ENCODE measurements at places on chromosomes 4 and X.

DNA sequence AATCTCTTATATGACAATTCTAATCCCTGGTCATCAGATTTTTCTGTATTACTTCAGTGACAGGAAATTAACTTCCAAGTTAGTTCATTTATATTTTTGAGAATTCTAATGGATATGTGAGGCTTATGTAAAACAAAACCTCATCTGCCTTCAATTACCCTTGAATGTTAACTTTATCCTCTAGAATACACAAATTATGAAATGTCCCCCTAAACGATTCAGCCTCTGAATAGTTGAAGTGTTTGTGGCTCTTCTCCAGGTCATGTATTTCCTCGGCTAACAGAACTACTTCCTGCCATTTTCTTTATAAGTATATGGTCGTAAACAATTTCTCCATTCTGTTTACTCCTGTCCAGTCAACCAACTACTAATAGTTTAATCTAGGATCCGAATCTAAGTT is 401.3 kb downstream of the PCDH10 start:
- no peak for DNase-seq

DNA sequence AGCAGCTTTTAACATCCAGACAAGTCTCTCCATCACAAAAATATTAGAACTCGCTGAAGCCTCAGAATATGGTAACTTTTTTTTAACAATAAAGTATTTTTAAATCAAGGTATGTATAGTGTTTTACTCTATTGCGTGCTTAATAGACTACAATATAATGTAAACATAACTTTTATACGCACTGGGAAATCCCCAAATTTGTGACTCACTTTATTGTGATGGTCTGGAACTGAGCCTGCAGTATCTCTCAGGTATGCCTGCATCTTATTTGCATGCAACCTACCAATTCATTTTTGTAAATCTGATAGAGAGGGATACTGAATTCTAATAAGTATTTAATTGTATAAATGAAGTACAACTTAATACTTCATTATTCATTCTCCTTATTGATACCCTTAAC is 823.5 kb downstream of the ADGRL3 start:
- no peak for DNase-seq

GRCh38 chr4:76624931-76625715 is 190.1 kb downstream of the SHROOM3 start:
- no peak for DNase-seq

DNA sequence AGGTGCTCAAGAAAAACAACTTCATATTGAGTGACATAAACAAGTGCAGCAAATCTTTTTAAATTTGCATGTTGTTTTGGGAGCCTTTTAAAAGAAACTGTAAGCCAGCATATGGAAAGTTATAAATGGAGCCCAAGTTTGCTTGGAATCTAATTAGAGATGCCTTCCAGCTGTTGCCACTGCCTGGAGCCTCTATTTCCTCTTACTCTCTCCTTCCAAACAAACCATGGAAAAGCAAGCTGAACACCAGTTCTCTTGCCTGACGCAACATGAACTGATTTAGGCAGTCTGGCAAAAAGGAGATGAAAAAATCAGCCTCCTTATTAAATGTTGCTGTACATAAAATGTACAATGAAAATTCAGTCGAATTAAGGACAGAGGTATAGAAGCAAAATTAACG is 21.5 kb downstream of the ARSJ start:
- DNase-seq, result no peak

GRCh38 chr4:158812543-158812942 is 43.7 kb downstream of the FNIP2 start:
- no peak for DNase-seq

DNA sequence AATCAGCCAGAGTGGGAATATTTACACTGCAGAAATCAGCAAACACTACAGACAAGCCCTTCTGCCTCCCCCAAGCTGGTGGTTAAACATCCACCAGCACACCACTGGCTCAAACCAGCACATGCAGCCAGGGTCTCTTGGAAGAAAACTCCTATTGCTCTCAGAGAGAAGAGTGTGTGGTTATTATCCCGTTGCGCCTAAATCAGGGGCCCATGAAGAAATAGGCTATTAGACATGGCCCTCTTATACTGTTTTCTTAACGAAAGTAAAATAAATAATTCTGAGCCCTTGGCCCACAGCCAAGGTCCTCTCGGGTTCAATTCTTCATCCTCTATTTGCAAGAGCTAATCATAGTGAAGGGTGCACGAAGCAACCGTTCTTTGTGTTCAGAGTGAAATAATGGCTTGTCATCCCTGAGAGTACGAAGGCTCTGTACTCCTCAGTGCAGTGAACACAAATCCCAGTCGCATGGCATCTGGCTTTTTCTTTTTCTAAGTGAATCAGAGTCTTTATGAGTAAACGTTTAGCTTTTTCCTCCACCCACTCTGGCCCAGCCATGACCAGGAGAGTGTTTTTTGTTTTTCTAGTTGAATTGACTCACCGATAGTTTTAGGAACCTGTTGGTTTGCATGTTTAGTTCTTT is 33.4 kb upstream of the RBM47 start:
- DNase-seq, result no peak

GRCh38 chr4:76562836-76563453 is 127.9 kb downstream of the SHROOM3 start:
- DNase-seq, result no peak

- DNase-seq, result no peak
Measured at GRCh38 chr4:173801876-173802661, 272.0 kb upstream of the HAND2 start.
